ENCODE measurements at places on chromosomes 2 and 18.

DNA sequence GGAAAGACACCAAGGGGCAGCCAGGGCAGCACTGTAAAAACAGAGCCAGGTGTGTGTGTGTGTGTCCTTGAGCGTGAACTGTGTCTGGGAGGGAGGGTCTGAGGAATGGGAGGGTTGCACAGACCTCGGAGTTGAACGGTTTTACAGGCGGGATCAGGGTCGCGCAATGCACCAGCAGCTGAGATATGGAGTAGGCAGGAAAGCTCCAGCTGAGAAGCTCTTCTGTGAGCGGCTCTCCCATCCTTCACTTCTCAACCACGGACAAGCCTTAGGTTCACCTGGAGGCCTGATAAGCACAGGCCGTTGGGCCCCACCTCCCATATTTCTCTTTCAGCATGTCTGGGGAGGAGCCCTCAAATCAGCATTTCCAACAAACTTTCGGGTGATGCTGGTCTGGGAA is 12.1 kb downstream of the SERTAD2 start:
- no peak for DNase-seq

DNA sequence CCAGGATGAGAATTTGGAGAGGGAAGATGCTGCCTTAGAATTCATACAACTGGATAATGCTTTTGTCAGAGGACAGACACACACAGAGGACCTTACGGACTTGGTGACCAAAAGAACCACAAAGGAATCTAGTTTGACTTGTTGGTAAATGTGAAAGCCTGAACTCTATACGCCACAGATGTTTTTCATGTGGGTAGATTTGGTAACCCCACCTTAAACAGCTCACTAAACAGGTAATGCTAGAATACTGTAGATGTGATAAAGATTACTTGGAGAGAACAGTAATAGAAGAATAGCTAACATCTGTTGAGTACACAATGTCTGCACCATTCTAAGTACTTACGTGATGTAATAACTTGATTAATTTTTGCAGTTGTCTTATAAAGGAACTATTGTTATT is 24.1 kb downstream of the ANXA4 start:
- DNase-seq, result no peak

DNA sequence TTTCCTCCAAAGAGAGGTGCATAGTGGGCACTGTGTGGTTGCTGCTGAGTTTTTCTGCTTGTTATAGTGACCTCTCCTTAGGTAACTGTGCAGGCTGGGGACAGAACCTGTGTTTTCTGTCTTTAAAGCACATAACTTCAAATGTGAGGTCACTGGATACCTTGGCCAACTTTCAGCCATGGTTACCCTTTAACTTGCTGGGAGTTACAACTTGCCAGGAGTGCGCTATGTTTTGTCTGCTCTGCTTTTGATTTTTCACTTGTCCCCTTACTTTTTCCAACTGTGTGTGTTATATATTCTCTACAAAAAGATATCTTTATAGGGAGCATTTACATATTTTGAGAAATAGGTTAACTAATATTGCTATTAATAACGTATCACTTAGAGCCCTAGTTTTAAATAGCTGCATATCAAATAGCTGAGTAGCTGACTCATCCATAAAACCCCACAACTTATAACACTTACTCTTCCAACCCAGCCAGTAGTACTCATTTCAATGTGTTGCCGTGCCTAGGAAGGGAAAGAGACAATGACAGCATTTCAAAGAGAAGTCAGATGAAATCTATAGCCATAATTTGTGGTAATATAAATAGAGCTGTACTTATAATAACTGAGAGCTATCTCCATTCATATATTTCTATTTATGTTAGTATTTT is 51.6 kb downstream of the DPP4 start:
- DNase-seq, result no peak

- no peak for DNase-seq
Measured at GRCh38 chr18:45548614-45549013, 66.7 kb upstream of the SLC14A2 start.

DNA sequence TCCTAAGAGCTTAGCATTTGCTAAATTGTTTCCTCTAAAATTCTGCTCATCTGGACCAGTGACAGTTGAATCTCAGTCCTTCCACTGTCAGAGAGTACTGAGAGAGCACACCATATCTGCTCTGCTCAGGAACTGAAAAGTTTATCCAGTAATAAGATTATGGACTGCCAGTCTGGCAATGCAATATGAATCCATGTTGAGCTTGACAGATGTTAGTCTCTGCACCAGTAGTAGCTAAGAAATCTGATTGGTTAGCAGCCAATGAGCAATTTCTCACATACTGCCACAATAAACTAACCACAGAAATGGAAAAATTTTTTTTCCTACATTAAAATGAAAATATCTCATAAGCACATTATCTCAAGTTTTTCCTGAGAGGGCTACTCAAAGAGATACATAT is 2.3 kb downstream of the PRKD3 start:
- DNase-seq, result no peak

DNA sequence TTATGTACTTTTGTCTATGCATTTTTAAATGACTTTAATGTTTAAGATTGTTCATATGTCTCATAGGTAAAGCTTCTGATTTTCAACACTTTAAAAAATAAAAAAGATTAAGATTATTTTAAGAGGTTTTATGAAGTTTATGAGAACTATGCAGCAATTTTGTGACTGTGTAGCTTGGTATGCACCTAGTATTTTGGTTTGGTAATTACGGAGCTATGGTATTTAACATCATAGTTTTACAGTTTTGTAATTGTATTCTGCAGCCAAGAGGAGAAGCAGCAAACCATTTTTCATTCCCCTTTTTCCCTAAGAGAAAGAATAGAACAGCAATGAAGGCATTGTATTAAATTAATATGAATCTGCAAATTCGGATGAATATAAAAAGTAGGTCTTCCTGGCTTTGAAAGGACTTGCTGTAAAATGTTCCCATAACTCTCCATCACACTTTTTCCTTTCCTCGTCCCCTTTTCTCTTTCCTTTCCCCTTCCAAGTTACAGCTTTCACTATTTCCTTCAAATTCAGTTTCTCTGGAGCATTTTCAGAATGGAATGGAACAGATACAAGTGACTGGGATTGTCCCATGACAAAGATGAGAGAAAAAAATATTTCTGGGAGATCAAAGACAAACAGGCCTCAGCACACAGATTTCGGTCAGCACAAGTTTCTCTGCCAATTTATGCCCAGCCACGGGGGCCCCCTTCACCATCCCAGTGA is 26.1 kb upstream of the PIEZO2 start:
- no peak for DNase-seq

- no peak for DNase-seq
Measured at GRCh38 chr2:96413323-96413722, 77.8 kb downstream of the NCAPH start.

DNA sequence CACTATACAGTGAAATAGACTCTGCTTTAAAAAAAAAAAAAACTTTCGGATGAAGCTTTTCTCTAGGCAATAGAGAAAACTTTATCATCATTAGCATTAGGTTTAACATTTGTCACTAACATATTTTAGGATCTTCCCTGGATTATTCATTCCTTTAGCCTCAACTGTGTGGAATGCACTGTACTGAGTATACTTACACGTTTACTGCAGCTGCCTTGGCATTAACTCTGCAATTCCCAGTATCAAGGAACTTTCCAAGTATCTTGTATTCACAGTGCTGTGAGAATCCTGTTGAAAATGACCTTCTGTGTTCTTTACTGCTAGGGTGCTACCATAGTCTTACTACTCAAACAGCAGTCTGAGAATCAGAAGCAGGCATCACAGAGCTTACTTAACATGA is 328.2 kb upstream of the COL3A1 start:
- DNase-seq, result no peak

- DNase-seq, result no peak
Measured at GRCh38 chr18:68660354-68661183, 54.3 kb downstream of the TMX3 start.

GRCh38 chr2:170845343-170845742 is 28.7 kb downstream of the GAD1 start:
- DNase-seq, result no peak

DNA sequence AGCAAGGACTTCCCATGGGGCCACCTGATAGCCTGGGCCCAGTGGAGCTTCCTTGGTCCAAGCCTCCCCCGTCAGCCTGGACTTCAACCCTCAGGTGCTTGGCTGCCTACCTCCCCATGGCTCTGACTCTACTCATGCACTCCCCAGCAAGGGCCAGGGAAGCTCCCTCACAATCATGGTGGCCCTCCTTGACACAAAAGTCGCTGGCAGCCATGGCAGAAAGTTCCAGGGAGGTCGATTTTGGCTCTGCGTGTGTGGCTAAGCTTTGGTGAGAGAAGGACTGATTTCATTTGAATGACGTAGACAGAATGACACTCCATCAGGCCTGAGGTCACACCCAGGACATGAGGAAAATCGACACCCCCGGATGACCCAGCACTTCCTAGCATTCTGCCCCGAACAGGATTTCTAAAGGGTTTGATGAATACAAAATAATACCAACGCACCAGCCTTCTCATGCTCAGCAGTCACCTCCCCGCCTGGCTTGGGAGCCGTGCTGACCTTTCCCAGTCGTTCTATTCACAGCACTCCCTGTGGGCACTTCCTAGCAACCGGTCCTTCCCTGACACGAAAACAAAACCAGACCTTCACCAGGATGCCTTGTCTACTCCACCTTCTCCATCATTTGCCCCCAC is 52.7 kb downstream of the LBH start:
- DNase-seq, result no peak

GRCh38 chr18:10759241-10759640 is 233.4 kb downstream of the NAPG start:
- DNase-seq, result no peak
